Fibroblast of skin of abdomen (primary cell): ENCODE measurements at places on chromosomes 13 and 19.

GRCh38 chr13:107518292-107518691, 697.0 kb downstream of the LIG4 start:
- no peak for DNase-seq

- DNase-seq = no peak
Measured at GRCh38 chr13:106100171-106100919, 435.1 kb downstream of the EFNB2 start.

GRCh38 chr13:50693727-50694126, 149.8 kb downstream of the DLEU7 start:
- DNase-seq = peak; percentile 73

GRCh38 chr13:57531256-57531655, 100.3 kb upstream of the PCDH17 start:
- no peak for DNase-seq

- DNase-seq = no peak
Measured at GRCh38 chr13:30529085-30529834, 63.5 kb upstream of the HMGB1 start.

- DNase-seq = no peak
Measured at GRCh38 chr13:49220856-49221589, 885 bp downstream of the MLNR start.

DNA sequence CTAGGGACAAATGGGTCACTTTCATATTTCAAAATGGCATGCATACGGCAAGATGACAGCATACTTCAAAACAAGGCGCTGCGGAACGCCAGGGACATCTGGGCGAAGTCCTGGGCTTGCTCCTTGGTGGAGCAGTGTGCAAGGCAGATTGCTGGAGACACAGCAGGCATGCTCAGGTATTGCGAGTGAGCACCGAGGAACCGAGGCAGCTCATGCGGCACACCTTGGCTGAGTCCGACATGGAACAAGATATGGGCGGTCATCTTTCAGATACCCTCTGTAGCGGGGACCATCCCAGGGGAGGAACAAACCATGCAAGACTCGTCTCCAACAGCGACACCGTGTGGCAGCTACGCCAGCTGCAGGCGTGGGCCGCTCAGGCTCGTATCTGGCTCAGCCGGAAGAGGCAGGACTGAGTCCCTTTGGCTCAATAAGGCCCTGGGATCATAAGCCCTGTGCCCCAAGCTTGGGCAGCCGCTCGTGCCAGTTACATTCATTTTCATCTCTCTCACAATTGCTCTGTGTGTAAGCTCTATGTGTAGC, 112.4 kb downstream of the NUFIP1 start:
- no peak for DNase-seq
